Head of caudate nucleus (tissue), 42 donors: ENCODE measurements at places on chromosomes 13 and 19.

GRCh38 chr13:103694471-103694870, 628.3 kb upstream of the SLC10A2 start:
- DNase-seq = no peak

DNA sequence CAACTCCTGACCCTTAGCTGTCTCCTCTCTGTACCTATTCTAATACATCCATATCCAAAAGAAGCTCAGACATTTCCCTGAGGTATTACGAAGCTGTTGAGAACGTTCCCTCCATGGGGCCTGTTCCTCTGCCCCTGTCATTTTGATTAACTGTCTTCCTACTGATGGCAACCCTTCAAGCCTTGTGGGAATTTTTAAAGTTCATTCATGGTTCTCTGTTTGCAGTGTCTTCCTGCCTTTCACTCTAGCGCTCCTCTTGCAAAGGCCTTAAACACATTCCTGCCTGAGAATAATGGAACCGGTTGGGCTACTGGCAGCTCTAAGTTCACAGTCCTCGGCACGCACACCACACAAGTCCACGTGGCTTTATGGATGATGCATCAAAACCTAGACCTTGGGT, 66.1 kb downstream of the LHFPL6 start:
- no peak for DNase-seq

- no peak for DNase-seq
These were observed 16.7 kb upstream of the ZNF564 start for GRCh38 chr19:12567951-12568350.

- no peak for DNase-seq
These were observed 44.4 kb downstream of the MTUS2 start for GRCh38 chr13:28864544-28864943.

DNA sequence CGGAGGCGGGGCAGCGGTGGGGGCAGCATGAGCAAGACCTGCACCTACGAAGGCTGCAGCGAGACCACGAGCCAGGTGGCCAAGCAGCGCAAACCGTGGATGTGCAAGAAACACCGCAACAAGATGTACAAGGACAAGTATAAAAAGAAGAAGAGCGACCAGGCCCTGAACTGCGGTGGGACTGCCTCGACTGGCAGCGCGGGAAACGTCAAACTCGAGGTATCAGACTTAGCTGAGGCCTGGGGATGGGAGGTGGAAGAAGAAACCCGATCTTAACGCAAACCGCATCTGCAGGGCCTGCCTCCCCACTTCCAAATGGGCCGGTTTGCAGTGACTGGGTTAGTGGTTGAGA, 693 bp downstream of the RFXAP start:
- no peak for DNase-seq

GRCh38 chr13:86098511-86098910, 299.3 kb upstream of the SLITRK6 start:
- no peak for DNase-seq

DNA sequence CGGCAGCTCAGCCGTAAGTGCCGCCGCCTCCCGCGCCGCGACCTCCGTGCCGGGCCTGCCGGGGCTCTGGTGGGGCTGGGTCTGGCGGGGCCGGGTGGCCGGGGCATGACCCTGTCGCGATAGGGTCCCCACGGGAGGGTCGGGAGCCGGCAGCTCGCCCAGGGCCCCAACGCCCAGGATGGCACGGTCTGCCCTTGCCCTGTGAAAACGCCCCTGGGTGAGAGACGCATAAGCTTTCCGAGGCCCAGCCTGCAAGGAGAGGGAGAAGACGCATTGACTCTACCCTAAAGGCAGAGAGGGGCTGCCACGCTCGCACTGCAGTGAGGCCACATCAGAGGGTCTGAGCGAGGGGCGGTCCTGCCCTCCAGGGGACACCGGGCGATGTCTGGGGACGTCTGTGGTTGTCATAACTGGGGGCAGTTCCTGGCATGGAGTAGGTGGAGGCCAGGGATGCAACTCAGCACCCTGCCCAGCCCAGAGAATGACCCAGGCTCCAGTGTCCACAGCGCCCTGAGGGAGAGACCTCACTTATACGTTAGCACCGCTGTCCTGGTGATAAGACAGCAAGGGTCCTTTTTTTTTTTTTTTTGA, 539 bp downstream of the ZNF554 start:
- DNase-seq = no peak

GRCh38 chr19:47096100-47096704, 17.4 kb downstream of the ZC3H4 start:
- DNase-seq = no peak

DNA sequence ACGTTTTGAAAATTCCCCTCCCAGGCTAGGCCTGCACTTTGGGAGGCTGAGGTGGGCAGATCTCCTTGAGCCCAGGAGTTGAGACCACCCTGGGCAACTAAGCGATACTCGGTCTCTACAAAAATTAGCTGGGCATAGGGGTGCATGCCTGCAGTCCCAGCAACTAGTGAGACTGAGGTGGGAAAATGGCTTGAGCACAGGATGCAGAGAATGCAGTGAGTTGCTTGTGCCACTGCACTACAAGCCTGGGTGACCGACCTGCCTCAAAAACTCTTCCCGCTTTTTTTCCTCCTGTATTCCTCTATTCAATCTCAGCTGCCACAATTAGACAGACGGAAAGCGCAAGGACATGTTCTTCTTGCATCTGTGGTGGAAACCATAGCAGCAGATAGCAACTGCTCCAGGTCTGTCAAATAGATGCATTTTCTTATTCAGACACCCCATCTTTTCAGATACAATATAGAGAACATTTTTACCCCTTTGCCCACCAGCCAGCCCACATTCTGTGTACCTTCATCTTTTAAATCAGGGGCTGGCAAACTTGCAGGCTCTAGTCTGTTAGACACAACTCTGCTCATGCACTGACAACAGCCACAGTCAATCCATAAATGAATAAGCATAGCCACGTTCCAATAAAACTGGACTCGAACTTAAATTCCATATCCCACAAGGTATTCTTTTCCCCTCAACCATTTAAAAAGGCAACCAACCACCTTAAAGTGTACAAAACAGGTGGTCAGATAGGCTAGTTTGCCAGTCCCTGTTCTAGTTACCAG, 4.8 kb downstream of the TPT1 start:
- DNase-seq = no peak

DNA sequence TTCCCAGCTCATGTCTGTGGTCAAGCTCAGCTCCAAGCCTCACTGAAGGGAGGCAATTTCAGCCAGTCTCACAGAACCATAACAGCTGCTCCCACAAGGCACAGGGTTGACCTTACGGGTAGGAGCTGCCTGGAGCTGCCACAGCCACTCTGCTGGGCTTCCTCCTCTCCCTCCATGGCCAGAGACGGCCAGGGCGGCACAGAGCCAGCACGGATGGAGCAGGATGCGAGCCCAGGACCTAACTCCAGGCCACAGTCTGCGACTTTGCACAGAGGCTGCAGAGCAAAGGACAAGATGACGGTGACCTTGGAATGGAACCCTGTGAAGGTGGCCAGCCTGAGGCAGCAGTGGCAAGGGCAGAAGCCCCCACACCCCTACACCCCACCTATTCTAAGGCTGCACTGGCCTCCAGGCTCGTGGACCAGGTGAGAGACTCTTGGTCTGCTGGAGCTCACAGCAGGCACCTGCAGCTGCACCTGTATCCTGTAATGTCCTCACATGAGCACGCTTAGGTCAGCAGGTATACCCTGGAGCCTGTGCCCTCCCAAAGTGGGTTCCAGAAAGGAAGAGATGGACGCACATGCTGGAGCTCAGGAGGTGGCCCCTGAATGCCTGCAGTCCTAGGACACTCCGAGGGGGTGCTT, 29.6 kb downstream of the ADPRHL1 start:
- no peak for DNase-seq

GRCh38 chr13:20487927-20488326, 37.7 kb downstream of the CRYL1 start:
- no peak for DNase-seq

- DNase-seq = no peak
These were observed 2280.4 kb upstream of the PCDH20 start for GRCh38 chr13:63696055-63696454.

- no peak for DNase-seq
These were observed 62.9 kb downstream of the NHLRC3 start for GRCh38 chr13:39100996-39101738.

- DNase-seq = peak; percentile 86
These were observed 10.0 kb downstream of the DPF1 start for GRCh38 chr19:38213911-38214625.

DNA sequence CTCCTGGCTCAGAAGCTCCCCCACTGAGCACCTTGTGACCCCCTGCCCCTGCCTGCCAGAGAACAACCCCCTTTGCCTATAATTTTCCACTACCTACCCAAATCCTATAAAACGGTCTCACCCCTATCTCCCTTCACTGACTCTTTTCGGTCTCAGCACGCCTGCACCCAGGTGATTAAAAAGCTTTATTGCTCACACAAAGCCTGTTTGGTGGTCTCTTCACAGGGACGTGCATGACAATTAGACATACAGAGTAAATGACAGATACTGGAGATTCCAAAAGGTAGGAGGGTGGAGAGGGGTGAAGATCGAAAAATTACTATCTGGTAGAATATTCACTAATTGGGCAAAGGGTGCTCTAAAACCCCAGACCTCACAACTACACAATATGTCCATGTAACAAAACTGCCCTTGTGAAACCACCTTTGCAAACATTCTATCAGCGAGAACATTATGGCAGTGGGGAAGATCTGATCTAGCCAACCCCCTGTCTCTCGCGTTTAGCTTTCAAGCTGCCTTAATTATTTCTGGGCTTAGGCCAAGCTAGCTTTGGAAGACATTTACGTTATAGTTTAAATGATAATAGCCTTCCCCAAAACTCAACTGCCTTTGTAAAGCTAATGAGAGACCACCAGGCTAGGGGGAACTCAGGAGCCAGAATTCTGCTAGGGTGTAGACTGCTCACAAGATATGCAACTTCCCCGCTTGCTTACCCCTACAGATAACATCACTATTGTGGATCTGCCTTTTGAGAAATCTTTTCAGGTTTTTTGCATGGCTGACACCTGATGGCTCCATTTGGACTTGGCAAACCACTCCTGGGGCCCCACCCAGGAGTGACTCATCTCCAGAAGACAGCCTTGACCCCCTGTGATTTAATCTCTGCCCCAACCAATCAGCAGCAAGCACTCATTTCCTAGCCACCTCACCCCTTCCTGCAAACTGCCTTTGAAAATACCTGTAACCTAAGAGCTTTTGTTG, 1534.0 kb upstream of the SPRY2 start:
- DNase-seq = no peak

DNA sequence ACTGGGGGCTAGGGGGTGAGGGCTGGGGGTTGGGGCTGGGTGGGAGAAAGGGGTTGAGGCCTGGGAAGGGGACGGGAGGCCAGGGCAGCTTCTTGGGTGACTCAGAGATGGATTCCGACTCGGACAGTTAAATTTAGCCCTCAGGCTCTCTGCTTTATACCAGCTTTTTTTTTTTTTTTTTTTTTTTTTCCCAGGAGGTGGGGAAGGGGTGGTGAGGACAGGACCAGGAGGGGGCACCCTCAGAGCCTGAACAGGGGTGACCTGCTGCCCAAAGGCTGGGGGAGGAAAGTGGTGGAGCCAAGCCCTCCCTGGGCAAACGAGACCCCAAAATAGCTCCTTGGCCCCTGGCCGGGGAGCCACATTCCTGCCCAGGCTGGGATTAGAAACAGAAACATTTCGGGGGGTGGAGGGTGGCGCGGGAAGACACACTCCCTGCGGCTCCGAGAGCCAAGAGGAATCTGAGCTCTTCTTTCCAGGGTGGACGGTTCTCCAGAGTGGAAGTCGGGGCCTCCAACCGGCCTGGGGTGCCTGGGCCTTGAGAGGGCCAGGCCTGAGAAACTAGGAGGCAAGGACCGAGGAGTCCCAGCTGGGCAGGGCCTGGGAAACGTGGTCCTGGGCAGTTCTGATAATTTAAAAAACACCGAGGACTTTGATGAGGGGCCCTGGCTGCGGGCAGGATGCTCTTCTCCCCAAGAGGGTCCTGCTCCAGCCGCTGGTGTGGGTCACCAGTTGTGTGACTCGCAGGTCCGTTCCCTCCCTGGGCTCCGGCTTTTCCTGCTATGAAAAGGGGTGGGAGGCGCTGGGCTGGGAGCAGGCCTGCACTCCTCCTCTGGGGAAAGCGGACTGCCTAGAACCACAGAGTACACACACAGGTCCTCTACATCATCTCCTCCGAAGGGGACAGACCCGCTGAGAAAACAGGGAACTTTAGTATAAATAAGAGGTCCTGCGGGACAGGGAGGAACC, 813 bp upstream of the DMPK start:
- no peak for DNase-seq

- DNase-seq = no peak
These were observed 19.2 kb upstream of the PHF11 start for GRCh38 chr13:49476529-49476928.

DNA sequence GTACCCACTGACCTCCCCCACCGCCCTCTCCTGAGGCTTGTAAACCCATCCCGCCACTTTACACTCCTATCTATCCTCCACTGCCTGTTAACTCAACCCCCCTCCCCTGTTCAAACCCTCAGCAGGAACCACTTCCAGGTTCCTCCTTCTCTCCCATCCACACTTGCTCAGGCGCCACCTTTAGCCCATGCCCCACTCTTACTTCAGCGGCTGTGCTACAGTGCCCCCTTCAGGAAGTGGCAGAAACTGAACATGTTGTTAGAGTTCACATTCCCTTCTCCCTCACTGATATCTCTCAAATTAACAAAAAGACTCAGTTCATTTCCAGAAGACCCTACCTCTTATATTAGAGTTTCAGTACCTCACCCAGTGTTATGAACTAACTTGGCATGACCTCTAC, 49.4 kb downstream of the ZNF91 start:
- DNase-seq = no peak

DNA sequence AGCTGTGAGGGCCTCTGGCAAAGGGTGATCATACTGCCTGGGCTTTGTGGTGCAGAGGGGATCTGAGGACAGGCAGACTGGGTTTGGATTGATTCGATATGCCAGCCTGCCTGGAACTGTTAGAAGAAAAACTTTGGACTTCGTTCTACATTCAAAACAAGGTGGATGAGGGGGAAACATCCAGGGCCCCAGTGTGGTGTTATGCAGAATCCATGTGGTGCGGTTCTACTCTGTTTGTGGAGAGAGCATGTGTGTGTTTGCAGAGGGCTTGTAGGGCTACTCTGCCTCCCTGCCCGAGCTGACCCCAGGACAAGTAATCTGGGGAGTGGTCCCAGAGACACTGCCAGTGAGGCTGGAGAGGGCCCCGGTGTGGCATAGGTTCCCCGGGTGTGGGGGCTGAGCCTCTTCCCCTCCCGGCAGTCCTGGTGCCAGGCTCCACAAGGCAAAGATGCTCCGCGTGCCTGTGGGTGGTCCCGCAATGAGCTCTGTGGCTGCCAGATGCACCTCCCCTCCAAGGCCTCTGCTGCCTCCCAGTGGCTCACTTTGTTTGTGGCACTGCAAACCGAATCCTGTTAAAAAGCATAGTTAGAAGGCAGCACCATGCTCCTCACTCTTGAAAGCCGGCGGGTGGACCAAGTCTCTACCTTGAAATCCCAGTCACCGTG, 22.3 kb upstream of the TFDP1 start:
- DNase-seq = peak; percentile 88

- no peak for DNase-seq
These were observed 8.9 kb upstream of the FARP1 start for GRCh38 chr13:98133946-98134345.
